ENCODE measurements at places on chromosomes 12 and 14.
A peak's percentile ranks its signal among the peaks of the same experiment; 100 is the strongest.

GRCh38 chr12:28552251-28552970 is 362.2 kb downstream of the CCDC91 start:
- no peak for DNase-seq

GRCh38 chr14:24296341-24297157 is 3.0 kb downstream of the DHRS1 start:
- DNase-seq, result peak; percentile 59

DNA sequence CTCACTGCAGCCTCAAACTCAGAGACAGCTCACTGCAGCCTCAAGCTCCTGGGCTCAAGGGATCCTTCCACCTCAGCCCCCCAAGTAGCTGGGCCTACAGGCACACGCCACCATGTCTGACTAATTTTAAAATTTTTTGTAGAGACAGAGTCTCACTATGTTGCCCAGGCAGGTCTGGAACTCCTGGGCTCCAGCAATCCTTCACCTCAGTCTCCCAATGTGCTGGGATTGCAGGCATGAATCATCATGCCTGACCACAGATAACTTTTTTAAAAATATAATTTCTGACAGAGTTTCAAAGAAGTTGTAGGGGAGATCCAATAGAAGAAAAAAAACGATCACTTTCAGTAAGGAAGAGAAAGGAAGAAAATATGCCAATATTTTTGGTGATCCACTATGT is 189.7 kb upstream of the CDKN3 start:
- no peak for DNase-seq

DNA sequence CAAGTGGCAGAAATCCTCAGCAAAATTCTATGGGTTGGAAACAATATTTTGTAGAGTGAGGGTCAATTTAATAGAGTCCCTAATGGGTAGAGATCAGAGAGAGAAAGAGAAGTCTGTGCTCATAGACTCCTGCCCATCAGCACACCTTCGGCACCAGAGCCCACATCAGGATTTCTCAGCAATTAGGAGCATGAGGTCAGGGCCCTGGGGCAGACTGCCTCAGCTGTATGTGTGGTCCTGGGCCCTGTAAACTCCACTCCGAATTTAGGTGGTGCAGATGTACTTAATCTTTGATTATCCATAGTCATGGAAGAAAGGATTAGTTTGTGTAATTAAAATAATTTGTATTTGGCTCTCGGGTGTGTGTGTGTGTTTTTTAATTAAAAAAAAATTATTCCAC is 372.6 kb downstream of the AEBP2 start:
- DNase-seq, result no peak

GRCh38 chr12:95574799-95575452 is 23.6 kb upstream of the USP44 start:
- no peak for DNase-seq

- peak; percentile 58 for DNase-seq
Observed at GRCh38 chr12:122067966-122068365, 10.6 kb upstream of the MLXIP start.

DNA sequence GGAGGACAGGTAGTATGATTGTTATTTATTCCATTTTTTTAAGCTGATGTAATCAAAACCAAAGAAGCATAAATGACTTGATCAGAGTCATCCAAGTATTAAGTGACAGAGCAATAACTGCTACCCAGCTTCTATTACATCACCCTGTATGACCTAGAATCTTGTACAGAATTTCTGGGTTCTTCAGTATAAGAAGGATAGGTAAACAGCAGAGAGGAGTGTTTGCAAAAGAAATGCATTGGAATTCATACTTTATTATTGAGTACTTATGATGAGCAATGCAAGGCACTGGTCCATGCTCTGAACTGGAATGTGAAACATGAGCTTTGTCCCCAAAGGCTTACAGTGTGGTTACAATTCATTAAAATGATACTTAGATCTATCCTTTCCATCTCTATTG is 916.8 kb downstream of the DIO2 start:
- no peak for DNase-seq

- DNase-seq, result peak; percentile 50
Observed at GRCh38 chr12:52582971-52583456, 9.4 kb upstream of the KRT74 start.

DNA sequence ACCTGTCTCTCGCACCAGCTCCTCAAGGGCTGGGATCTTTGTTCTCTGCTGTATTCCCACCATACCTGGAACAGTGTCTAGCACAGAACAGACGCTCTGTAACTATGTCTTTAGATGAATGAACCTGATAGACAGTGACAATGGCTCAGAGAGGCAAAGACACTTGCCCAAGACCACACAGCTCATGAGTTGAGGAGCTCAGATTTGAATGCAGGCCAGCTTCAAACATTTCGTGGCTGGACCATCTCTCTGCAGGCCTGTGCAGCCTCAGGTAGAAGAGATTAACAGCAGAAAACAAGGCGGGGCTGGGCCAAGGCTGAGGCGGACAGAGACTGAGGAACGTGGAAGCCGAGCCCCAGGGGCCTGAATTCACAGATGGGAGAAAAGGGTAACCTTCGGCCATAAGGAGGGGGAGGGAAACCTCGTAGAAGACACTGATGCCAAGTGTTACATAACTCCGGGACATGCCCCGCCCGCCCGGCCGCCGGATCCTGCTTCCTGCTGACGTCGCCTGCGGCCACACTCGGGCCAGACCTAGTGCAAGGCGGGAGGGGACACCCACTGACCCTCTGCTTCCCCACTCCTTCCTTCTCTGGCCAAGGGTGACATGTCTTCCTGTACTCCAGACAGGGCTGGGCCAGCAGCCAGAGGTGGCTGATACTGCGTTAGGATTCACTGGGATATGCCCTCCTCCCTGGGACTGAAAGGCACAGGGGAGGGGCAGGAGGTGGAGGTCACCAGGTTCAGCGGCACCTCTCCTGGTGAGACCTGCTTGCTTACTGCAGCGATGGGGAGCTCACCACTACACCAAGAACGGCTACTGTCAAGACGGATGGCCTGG is 86.8 kb downstream of the RFLNA start:
- DNase-seq, result no peak

DNA sequence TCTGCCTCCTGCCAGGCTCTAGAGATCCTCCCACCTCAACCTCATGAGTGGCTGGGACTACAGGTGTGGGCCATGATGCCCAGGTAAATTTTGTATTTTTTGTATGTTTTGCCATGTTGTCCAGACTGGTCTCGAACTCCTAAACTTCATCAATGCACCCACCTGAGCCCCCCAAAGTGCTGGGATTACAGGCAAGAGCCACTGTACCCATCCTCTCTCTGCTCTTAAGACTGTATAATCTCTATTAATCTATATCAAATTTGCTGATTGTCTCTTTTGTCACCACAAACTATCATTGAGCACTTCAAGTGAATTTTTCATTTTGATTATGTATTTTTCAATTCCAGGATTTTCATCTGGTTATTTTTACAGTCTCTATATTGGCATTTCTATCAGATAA is 440.3 kb downstream of the NOVA1 start:
- no peak for DNase-seq

DNA sequence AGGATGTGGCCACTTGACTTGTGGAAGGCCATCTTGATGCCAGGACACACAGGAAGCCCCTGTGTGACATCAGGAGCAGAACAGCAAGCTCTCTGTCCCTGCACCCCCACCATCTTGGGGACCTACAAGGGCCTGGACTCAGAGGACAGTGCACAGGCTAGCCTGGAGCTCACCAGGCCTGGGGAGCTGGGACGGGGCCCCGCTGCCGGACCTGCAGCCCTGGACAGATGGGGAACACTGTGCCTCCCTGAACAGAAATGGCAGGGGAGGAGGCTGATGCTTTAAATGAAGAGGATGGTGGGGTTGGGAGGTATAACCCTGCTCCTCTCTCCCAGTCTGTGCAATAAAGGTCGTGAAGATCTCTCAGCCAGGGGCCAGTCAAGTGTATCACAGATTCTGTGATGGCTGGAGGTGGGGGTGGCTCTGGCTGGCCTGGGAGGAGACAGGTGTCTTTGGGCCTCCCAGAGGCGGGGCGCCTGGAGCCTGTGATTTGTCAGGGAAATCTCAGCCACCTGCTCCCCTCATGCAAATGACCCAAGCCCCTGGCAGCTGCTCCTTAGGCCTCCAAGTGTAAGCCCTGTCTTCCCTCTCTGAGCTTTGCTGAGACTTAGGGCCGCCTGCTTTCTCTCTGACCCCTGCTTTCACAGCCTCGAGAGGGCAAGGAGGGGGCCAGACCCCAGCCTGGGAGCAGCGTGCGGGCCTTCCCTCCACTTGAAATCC is 1.1 kb upstream of the GNB3 start:
- DNase-seq, result peak; percentile 78

DNA sequence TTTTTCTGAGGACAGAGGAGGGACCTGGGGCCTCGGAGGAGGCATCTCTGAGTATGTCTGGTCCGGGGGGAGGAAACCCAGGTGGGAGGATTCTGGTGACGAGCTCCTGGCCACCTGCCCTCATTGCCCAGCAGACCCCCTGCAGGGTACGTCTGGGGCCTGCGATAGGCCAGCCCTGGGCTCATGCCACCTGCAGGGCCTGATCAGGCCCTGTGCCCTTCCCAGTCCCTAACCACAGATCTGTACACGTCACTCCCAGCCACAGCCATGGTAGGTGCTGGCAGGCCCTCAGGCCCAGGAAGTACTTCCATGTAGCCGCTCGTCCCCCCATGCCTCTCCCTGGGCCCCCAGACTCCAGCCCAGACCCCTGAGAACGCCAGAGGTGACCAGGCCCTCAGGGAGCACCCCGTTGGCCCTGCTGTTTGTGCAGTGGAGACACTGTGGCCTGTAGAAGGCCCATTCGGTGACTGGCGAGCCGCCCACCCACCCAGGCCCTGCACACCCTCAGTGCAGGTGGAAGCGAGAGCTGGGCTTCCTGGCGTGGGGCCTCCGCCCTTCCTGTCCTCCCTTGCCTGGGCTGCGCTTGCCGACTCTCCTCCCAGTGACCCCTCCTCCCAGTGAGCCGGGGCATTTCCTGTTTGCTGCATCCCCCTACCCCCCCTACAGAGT is 5.7 kb downstream of the INF2 start:
- no peak for DNase-seq

DNA sequence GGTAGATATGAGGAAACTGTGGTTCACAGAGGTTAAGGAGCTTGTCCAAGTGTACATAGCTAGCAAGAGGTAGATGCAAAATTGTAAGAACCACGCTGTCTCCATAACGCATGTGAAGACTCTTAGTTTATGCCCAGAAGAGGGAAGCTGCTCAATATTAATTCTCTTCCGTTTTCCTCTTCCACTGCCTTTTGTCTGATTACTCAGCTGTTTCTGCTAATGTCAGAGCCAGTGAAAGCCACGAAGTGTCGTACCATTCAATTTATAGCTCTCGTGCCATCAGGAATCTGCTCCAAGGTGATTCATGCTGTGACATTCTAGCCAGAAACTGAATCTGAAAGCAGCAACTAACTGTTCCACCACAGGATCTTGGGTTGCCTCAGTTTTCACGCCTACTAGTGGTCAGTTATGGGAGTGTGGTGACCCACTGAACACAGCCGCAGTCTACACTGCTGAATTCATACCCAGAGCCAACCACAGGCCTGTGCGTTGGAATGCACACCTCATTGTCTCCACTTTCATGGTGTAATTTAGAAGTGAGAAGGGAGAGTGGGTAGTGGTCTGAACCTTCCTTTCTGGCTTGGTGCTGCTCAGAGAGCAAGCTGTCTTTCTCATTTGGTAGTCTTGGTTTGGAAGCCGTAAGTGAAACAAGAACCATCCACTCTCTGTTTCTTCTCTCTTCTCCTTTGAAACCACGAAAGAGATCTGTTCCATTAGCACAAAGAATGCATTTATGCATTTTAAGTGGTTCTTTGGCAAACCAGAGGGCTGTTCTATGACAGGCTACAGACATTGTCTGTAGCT is 74.2 kb upstream of the NAP1L1 start:
- DNase-seq, result peak; percentile 41

GRCh38 chr14:35940291-35940690 is 114.2 kb downstream of the BRMS1L start:
- no peak for DNase-seq

DNA sequence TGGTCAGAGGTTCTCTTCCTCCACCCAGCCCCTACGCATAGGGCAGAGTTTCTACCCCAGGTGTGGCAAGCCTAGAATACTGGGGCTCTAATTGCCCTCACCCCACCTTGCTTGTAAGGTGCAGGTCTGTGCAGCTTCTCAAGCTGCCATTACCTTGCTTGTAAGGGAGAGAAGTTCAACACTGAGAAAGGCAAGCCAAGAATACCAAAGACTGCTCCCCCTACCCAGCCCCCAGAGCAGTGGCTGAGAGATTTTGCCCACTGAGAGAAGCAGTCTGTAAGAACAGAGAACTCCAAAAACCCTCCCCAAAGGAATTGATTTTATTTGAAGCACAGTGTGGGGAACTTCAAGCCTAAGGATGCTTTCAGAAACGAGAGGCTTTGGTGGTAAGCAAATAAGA is 63.1 kb downstream of the RASSF8 start:
- no peak for DNase-seq

GRCh38 chr12:13165617-13166041 is 30.9 kb upstream of the EMP1 start:
- no peak for DNase-seq

GRCh38 chr12:93970900-93971688 is 177.3 kb upstream of the PLXNC1 start:
- no peak for DNase-seq

DNA sequence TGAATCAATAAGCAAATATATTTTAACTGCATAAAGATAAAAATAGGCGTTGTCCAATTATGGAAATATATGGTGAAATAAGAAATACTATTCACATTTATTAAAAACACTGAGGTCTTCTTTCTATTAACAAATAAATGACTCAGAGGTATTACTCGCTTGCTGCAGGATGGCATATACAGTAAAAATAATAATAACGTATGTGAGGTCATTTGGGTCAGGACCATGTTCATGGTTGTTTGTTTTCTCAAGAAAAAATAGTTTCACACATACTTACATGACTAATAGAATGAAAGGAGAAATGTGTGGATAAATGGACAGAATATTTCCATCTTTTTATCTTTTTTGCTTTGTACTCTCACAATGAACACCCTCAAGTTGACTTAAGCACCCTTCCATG is 46.5 kb upstream of the RTL1 start:
- DNase-seq, result no peak

DNA sequence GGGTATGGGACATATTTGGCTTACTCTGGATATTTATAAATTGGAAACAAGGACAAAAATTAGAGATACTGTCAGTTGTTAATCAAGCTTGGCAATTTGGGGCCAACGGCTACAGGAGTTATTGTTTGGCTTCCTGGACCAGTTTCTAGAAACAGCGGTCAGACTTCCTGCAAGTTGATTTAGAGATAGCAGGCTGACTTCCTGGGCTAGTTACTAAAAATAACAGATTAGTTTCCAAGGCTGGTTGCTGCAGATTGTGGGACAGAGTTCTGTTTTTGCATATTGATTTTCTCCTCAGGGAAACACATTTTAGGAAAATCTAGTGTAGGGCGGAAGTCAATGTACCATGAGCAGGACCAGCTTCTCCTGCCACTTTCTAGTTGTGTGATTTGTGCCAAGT is 144.0 kb upstream of the TMPO start:
- DNase-seq, result no peak

- DNase-seq, result no peak
Observed at GRCh38 chr14:57549016-57549564, 55.4 kb upstream of the CCDC198 start.

DNA sequence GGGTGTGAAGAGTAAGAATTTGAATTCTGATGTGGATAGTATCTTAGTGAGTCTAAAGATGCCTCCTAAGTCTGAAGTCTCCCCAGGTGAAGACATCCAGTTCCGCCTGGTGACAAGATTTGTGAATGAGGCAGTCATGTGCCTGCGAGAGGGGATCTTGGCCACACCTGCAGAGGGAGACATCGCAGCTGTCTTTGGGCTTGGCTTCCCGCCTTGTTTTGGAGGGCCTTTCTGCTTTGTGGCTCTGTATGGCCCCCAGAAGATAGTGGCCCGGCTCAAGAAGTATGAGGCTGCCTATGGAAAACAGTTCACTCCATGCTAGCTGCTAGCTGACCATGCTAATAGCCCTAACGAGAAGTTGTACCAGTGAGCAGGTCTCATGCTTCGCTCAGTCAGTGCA is 24.6 kb upstream of the AICDA start:
- no peak for DNase-seq

Measured in GM12891 (cell line).